HEK293T (cell line): ENCODE measurements at places on chromosomes 2 and 18.

- DNase-seq = no peak
Measured at GRCh38 chr18:62420151-62420512, 95.0 kb downstream of the TNFRSF11A start.

- DNase-seq = no peak
Measured at GRCh38 chr18:58337285-58337684, 291.6 kb downstream of the ALPK2 start.

DNA sequence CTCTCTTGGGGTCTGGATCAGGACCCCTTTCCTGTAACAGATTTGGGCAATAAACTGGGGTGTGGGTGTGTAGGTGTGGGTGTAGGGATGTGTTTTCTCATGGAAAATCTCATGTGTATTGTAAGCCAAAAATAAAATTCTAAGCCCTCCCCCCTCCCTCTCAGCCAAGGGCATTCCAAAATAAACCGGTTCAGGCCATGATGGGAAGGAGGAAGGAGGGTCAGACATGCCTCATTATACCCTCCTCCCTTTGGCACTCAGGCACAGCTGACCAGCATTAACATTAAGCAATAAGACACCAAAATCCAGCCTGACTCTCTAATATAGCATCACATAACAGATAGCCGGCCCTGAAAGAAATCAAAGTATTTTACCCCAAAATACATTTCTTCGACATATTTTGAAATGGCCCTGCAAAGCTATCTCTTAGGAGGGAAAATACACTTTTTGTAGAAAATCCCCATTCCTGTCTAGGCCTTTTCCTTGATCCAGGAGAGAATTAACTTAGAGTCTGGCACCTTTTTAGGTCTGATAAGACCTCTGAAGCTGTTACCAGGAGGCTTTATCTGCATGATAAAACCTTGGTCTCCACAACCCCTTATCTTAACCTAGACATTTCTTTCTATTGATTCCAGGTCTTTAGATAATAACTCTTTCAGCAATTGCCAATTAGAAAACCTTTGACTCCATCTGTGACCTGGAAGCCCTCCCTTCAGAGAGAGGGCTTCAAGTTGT, 128.7 kb upstream of the COL5A2 start:
- DNase-seq = no peak

DNA sequence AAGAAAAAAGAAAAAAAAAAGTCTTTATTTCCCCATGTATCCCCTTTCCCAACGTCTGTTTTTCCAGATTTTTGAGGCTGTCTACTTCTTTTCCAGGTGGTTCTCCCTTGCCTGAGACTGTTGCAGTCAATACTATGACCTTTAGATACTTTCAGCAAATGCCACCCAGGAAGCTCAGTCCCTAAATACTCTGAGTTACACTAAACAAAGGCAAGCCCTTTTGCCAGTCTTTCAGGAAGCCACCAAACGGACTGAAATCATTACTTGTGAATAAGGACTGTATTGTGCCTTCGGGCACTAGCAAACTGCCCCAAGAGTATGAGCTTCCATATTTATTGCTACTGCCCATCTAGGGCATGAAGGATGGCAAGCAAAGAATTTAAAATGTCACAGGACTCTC, 621.3 kb downstream of the SUCLG1 start:
- DNase-seq = no peak

- DNase-seq = peak; percentile 51
Measured at GRCh38 chr2:232365621-232366321, 12.8 kb upstream of the ALPP start.

DNA sequence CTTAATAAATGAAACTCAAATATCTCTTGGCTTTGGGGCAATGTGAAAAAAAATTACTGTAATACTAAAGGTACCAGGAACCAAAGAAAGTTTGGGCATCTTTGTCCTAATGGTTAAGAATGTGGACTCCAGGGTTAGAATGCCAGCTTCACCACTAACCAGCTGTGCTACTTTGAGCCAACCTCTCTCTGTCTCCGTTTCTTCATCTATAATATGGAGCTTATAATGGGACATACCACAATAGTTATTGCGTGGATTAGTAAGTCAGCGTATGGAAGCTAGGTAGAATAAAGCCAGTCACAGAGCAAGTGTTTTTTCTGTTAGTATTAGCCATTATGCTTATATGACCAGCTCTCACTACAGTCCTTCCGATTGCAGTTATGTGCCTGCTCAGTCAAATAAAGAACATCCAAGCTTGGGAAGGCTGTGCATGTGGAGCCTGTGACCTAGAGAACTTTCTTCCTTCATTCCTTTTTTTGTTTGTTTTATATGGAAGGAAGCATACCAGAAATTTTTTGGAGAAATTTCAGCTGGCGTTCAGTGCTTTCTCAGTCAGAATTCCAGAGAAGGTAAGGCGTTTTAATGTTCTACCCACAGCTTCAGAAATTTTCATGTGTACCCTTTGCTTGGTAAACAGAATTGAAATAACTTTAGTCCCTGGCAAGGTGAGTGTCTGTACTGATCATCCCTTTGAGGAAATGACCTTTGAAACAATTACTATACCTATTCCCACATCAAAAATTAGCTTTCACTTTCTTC, 114.0 kb upstream of the RND3 start:
- DNase-seq = no peak

GRCh38 chr2:86226070-86226469, 26.8 kb downstream of the MRPL35 start:
- DNase-seq = no peak

- DNase-seq = no peak
Measured at GRCh38 chr2:191127235-191127634, 23.6 kb downstream of the STAT4 start.

GRCh38 chr2:119293254-119293653, 69.6 kb downstream of the STEAP3 start:
- DNase-seq = no peak

DNA sequence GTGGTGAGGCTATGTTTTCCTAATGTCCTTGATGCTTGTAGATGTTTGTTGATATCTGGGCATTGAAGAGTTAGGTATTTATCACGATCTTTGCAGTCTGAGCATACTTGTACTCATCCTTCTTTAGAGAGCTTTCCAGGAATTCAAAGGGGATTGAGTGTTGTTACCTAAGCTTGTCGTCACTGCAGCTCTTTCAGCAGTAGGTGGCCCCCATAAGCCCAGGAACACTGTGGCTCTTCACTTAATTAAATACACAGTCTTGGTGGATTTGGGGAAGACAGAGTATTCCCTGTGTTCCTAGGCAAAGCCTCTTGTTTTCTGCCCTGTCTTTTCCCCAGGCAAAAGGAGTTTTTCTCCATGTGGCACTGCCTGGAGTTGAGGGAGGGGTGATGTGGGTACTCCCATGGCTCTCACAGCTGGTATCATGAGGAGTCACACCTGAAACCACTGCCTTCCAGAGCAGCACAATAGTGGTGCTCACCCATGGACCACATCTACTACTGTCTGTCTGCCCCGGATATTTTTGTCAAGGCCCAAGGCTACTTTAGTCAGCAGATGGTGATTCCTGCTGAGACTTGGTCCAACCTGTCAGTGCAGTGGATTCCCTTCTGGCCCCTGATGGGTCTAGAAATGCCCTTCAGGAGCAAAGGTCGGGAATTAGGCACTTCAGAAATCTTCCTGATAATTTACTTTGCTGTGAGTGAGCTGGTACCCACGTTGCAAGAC, 95.7 kb downstream of the GALNT13 start:
- no peak for DNase-seq

DNA sequence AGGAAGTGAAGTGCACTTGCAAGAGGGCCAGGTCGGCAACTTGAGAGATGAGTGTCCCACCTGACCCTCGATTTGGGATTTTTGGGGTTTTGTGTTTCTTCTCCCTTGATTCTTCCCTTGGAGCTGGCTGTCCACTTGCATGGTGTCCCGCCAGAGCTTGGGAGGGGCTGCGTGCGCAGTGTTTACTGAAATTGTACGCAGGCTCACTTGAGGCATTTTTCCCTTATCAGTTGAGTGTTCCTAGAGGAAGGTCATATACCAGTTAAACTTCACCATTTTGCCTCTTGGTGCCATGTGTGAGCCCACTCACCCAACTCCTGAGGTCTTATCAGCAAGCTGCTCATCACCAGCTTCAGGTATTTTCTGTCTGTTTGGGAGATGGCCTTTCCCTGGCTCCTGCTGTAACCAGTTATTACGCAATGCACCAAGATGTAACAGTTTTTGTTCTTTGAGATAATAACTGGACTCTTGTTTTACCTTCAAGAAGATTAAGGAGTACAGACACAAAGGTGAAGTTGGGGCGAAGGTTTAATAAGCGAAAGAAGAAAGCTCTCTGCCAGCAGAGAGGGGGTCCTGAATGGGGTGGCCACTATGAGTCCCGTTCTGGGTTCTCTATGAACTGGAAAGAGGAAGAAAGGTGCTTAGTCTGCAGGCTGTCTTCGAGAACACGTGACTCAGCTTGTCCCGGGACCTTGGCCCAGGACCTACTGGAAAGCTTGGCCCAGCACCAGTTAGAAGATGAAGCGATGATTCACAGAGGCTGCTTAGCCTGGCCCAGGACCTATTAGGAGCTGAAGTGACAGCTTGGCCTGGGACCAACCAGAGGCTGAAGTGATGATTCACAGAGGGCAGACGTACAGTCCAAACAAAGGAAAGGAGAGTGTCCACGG, 21.5 kb upstream of the TXNL4A start:
- DNase-seq = no peak

- DNase-seq = no peak
Measured at GRCh38 chr2:152453129-152453911, 118.3 kb downstream of the FMNL2 start.

- DNase-seq = no peak
Measured at GRCh38 chr2:81481994-81482368, 1177.4 kb upstream of the LRRTM1 start.

- peak; percentile 56 for DNase-seq
Measured at GRCh38 chr2:235493402-235493774, 455 bp upstream of the AGAP1 start.

DNA sequence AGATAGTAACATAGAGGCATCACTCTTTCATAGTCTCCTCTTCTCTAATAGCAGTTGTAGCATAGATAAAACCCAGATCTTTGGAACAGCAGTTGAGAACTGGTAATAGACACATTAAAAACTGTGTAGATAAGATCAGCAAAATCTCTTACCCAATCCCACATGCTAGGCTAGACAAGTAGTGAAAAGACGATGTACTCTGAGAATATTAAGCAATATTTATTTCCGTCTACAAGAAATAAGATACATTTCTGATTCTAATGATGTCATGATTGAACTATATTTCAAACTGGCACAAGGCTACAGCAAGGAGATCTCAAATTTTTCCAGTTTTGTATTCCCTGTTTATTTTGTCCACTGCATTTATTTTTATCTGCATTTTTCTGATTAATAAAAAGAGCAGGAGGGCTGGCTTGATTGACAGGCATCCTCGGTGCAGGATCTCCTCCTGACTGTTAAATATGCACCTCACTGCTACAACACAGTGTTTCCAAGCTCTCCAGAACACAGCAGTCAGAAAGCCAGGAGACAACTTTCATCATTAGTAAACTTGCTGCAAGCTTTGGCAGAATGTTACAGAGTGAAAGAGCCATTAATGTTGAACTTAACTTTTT, 73.3 kb upstream of the ATIC start:
- DNase-seq = no peak

DNA sequence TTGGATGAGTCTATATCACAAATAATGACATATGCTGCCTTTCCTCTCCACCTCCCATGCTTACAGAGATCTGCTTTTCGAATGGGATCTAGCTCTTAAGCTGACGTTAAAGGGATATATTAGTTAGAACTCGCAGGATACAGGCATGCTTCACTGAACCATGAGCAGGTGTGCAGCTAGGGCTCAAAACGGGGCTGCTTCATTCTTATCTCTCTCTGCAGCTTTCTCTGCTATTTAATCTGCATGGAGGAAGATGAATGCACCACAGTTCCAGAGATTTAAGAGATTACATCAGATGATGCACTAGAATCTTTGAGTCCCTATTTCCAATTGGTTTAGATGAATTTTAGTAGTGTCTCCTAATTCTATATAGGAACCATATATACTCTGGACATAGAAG, 327.0 kb downstream of the RAD51AP2 start:
- no peak for DNase-seq

GRCh38 chr2:240585681-240586197, 795 bp upstream of the CAPN10 start:
- DNase-seq = no peak

GRCh38 chr2:2694746-2695145, 363.7 kb upstream of the MYT1L start:
- DNase-seq = no peak

GRCh38 chr18:7637269-7637668, 70.2 kb downstream of the PTPRM start:
- DNase-seq = no peak

GRCh38 chr2:14577843-14578242, 54.7 kb upstream of the LRATD1 start:
- DNase-seq = no peak

- DNase-seq = no peak
Measured at GRCh38 chr2:76984359-76984758, 537.8 kb downstream of the LRRTM4 start.

DNA sequence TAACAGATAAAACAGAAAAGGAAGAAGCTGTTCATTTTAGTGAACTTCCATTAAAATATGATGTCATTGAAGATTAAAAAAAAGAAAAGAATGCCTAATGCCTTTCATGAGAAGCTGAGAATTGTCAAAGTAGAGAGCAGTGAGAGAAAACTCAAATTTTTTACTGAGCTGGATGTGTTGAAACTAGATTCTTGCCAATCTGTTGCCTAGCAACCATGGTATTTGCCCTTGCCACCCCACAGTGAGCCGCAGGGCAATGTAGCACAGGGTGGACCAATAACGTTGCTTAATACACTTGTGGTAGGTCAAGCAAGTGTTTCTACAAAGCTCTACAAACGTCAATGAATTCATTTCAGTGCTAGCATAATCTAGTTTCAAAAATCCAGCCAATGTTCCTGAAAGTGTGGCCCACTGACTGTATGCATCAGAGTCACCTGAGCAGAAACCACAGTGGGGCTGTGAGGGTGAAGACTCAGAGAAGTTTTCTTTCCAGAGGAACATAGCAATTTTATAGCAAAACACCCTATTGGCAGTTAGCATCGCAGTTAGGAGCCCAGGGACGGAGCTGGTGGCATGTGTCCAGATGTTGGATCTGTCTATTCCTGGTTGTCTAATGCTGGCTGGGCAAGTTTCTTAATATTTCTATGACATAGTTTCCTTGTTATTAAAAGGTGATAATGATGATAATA, 132.2 kb downstream of the DOCK10 start:
- DNase-seq = no peak

DNA sequence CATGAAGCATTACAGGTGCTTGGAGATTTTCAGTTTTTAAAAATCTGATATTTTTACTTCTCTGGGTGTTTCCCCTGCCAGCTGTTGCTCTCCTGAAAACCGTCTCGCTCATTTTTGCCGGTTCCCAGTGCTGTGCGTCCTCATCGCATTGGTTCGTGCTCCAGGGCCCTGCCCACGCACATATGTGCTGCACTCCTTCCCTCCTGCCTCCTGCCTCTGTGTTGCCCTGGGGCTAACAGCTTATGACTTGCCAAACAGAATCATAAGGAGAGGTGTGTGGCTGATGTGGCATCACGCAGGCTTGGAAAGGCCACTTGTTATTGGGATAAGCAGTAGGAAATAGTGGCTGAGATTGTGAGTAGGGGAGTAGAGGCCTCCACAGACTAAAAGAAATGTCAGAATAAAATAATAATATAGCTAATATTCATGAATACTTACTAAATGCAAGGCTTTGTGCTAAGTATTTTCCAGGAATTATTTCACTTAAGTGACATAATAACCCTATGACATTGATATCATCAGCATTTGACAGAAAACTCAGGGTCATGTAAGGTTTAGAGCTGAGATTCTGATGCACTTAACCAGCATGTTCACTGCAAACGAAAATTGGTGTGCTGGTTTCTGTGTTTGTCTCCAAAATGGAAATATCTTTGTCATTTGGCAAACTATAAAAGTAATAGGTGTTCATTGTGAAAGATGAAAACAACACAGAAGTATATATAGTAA, 53.5 kb downstream of the SLC4A1AP start:
- no peak for DNase-seq
